ENCODE measurements at places on chromosomes 2 and 18.
A peak's percentile ranks its signal among the peaks of the same experiment; 100 is the strongest.

- no peak for DNase-seq
Measured at GRCh38 chr2:209523041-209523740, 99.3 kb downstream of the MAP2 start.

- no peak for DNase-seq
Measured at GRCh38 chr2:199784512-199784911, 66.5 kb downstream of the FTCDNL1 start.

- no peak for DNase-seq
Measured at GRCh38 chr2:186551323-186552050, 38.4 kb upstream of the ITGAV start.

- no peak for DNase-seq
Measured at GRCh38 chr2:202757339-202757738, 114.2 kb downstream of the ICA1L start.

DNA sequence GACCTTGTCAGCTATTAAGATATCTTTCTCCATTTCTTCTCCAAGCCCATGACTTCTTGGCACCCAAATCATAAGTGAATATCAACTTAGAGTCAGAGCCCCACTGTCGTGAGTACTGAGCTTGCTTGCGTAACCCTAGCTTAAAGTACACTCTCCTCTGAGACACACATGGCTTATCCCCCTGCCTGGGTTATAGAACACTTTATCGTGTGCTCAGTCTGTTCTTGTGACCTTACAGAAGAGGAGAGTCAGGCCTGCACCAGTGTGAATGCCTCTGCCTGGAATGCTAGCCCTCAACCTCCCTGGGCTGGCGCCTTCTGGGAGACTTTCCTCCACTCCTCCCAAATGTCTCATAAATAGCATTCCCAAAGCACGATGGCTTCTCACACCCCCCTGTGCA is 79.3 kb downstream of the CEP192 start:
- no peak for DNase-seq

- no peak for DNase-seq
Measured at GRCh38 chr2:149924028-149924427, 336.5 kb upstream of the MMADHC start.

- no peak for DNase-seq
Measured at GRCh38 chr2:98743835-98744234, 12.9 kb upstream of the MGAT4A start.

DNA sequence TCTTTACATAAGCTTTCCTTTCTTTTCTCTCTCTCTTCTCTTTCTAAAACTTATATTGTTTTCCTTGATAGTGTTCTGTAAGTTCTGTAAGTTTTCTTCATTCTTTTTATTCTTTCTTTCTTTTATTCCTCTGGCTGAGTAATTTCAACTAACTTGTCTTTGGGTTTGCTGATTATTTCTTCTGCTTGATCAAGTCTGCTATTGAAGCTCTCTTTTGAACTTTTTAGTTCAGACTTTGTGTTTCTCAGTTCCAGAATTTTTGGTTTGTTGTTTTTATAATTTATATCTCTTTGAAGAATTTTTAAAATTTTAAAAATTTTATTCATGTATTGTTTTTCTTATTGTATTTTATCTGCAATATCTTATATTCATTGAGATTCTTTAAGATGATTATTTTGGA is 795.8 kb upstream of the SALL3 start:
- no peak for DNase-seq

DNA sequence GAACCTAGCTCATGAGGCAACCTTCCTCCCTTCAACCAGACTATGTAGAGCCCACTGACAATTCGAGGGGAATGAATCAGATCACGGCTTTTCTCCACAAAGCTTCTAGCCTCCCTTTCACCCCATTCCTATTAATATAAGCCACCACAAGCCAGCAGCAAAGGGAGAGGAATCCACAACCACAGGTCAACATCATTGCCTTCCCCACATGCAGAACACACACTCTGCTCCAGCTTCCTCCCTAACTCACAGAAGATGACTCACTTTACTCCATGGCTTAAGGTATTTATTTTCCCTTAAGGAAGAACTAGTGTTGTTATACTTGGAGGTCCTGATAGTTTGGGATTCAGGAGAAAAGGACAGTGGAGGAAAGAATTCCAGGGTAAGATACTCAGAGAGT is 272.2 kb downstream of the C1D start:
- DNase-seq: peak; percentile 93

DNA sequence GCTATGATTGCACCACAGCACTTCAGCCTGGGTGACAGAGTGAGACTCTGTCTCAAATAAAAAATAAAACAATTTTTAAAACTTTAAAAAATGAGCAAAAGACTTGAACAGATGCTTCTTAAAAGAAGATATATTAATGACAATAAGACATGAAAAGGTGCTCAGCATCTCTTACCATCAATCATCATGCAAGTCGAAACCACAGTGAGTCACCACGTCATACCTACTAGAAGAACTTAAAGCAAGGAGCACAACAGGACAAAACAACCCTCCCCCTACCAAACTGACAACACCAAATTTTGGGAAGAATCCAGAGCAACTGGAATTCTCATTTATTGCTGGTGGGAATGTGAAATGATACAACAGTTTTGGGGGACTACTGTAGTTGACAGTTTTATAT is 251.6 kb downstream of the BCL2 start:
- DNase-seq: no peak

GRCh38 chr2:134460583-134460998 is 206.7 kb downstream of the MGAT5 start:
- no peak for DNase-seq

DNA sequence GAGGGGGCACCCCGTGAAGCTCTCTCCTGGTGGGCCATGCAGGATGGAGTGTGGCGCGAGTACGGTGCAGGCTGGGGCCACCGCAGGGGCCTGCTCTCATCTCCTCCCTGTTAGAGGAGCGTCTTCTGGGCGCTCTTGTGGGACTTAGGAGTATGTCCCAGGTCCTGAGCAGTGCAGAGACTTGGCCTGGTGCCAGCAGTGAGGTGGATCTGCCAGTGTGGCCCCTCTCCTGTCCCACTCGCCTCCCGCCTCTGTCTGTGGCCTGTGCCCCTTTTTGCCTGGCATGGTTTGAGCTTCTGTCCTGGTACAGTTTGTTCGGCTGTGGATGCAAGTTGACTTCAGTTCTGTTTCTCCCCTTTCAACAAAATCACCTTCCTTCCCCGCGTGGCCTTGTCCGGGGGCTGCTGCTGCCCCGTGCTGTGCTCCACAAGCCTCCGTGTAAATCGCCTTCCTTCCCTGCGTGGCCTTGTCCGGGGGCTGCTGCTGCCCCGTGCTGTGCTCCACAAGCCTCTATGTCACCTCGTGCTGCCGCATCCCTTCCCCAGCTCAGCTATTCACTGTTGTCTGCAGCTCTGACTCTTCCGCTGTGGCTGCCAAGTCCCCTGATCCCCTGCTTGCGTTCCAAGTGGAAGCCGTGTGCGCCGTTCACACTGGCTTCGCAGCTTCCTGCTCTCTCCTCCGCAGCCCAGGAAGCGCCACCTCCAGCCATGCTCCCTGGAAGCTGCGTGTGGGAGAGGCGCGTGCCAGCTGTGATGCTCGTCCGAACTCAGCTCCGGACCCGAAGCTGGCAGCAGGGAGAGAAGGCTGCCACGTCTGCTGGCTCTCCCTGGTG is 13.7 kb downstream of the LDLRAD4 start:
- DNase-seq: no peak

DNA sequence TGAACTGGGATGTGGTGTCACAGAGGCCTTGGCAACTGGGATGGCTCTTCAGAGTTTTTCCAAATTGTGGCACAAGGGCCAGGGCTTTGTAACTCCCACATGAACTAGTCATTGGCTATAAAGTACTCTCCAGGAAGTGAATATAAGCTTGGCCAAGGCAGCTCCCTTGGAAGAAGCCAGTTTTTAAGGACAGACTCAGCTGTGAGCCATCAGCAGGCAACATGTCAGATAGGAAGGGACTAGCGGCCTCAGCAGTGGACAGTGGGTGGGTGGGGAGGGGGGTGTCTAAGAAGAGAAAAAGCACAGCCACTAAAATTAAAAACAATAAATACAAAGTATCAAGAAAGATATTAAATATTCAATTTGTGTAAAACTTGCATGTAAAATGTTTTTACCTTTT is 691.1 kb upstream of the PIK3C3 start:
- DNase-seq: no peak

GRCh38 chr2:144586476-144586875 is 66.6 kb upstream of the ZEB2 start:
- no peak for DNase-seq

DNA sequence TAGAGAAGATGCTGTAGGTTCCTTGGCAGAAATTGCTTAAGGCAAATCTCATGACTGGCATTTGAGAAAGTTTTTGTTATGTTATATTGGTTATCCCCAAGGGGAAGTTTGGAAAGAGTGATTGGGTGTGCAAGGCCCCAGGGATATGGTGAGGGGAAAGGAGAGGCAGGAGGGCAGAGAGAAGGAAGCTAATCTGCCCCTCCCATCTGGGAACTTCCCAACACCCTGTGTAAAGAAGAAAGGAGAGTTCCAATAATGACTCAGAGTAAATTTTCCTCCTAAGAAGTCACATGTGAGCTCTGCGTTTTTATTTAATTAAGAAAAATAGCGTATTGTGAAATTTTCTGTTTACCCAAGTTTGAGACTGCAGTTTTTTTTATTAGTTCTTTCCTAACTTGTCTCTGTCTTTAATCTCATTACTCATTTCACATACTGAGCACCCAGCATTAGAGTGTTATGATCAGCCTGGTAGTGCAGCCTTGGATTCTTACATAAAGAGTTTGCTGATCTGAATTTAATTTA is 3.1 kb upstream of the KYNU start:
- peak; percentile 50 for DNase-seq

GRCh38 chr2:137607722-137608318 is 356.5 kb upstream of the HNMT start:
- DNase-seq: no peak

GRCh38 chr2:3680548-3681345 is 22.6 kb upstream of the DCDC2C start:
- DNase-seq: no peak

- no peak for DNase-seq
Measured at GRCh38 chr2:223075301-223076270, 23.6 kb downstream of the KCNE4 start.

DNA sequence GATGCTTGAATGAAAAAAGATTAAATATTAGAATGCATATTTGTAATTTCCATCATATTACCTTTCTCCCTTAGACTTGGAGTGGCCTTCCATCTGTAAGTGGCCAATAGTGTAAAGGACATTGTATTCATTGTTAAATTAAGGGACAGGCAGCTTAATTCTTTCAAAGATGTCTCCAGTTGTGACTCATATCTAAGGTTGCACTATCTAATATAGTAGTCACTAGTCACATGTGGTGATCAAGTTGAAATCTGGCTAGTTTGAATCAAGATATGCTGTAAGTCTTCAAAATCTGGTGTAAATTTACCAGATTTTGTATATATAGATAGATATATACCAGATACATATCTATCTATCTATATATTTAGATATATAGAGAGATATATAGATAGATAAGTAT is 52.4 kb upstream of the AGPS start:
- DNase-seq: no peak

GRCh38 chr2:22281033-22281432 is 1103.9 kb upstream of the KLHL29 start:
- DNase-seq: peak; percentile 76

- peak; percentile 55 for DNase-seq
Measured at GRCh38 chr2:62221141-62221540, 25.2 kb downstream of the B3GNT2 start.

DNA sequence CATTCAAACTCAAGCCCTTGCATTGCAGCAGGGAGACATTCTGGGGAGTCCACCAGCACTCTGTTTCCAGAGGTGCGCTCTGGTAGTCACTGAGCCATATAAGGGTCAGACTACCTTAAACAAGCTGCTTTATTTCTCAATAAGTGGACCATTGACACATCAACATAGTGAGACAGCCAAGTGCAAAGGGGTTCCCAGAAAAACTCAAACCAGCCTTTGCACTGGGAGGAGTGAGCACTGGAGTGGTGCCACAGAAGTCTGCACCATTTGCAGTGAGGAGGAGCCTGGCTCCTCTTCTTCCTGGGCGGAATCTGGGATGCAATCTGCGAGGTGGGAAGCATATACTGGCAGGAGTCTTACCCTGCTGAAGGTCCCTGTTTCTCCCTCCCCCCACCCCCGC is 86.4 kb downstream of the OSR1 start:
- DNase-seq: no peak

DNA sequence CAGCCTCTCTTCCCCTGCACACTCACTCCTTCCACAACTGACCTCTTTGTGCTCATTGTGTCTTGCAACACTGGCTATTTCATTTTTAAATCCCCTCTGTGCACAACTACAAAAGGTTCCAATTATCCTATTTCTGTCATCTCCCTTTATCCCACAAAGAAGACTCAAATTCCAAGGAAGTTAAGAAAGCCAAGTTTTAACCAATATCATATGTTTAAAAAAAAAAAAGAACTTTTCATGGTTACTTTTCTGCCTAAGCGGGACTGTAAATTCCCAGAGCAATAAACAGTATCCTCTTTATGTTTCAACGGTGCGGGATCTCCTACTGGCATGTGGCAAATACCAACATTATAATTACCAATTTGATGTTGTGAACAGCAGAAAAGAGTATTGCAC is 83.8 kb downstream of the DOCK10 start:
- DNase-seq: no peak

GRCh38 chr2:241885291-241885945 is 15.9 kb downstream of the RTP5 start:
- no peak for DNase-seq

GRCh38 chr2:153152036-153152435 is 326.5 kb downstream of the RPRM start:
- DNase-seq: no peak

- DNase-seq: no peak
Measured at GRCh38 chr18:78920456-78921138, 59.0 kb upstream of the SALL3 start.

- DNase-seq: no peak
Measured at GRCh38 chr2:180359522-180360282, 352.6 kb upstream of the CWC22 start.

GRCh38 chr2:216879727-216880508 is 20.1 kb upstream of the TNP1 start:
- no peak for DNase-seq

GRCh38 chr2:36173760-36174404 is 181.7 kb upstream of the CRIM1 start:
- no peak for DNase-seq

DNA sequence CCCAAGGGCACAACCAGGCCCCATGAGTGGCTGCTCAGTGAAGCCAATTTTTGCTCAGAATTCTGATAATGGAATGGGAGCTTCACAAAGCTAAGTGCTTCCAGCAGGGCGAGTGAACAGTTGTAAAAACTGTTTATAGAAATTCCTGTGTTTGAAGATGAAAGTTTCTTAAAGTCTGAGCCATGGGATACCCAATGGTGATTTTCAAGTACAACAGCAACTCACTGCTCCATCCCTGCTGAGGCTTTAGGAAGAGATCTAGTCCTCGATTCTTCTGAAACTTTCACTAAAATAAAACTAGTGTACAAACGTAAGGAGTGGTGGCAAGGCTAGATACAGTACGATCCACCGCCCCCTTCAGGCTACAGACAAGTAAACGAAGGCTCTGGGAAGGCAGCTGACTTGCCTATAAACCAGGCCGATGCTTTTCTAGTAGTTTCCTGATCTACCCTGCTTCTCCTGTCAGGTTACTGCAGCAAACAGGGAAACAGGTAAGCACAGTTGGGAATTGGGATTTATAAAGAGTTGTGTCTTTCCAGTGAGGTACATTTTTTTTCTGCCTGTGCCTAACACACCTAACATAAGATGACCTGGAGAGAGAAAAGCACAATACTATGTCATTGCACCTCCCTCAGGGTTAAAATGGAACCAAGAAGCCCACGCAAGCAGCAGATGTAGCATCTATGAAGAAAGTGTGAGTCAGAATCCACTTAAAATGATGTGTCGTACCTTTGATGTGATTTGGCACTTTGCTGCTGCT is 108.7 kb downstream of the UXS1 start:
- DNase-seq: no peak

GRCh38 chr2:55163274-55163721 is 68.8 kb downstream of the CLHC1 start:
- DNase-seq: no peak
